Suprapubic skin (tissue), 4 donors: ENCODE measurements at places on chromosomes 6 and 20. TPM values are rescaled to one million over a fixed set of nuclear protein-coding genes. Genes with fewer than 3 reads are reported as not detected.

- no peak for DNase-seq
These were observed 2.4 kb downstream of the MTCL3 start for GRCh38 chr6:127516662-127517273.

GRCh38 chr6:364609-365540 is 26.7 kb upstream of the IRF4 start:
- DNase-seq = no peak

GRCh38 chr6:56914798-56915658 is 39.9 kb upstream of the BEND6 start:
- DNase-seq = no peak

Gene PDYN
- not detected for total RNA-seq

Gene MOG
- total RNA-seq = not detected

Gene SPATS1
- total RNA-seq = not detected

Gene SLCO4A1
- total RNA-seq = 53.4 TPM
